ENCODE measurements at places on chromosomes 7 and 10.

DNA sequence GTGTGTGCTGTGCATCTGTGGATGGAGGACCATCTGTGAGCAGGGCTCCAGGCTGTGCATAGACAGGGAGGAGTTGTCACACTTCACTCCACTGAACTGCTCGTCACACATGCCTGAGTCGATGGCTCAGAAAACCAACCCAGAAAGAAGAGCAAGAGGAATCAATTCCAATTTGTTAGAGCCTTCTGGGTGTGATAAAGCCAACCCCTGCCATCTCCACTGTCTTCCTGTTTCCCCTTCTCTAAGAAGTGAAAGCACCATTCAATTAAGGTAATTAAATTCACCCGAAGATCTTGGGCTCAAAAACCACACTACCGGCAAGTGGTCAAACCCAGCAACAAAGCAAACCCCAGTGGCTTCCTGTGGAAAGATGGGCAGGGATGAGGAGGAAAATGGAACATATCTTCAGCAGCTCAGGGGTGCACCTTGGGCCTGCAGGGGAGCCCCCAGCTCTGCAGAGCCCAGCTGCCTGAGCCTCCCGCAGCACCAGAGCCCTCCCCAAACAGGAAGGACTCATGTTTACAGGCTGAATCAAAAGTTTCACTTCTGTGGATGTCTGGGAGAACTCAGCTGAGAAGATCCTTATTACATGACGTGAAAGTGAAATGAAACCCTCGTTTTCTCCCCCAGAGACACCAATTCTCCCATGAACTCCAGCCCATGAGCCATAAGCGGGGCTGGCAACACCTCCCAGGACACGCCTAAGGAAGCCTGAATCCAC is 10.9 kb downstream of the C10orf71 start:
- DNase-seq, result no peak
- H3K27me3 ChIP-seq, result no peaks in the 10 kb centered on the region
- no peaks in the 10 kb centered on the region for H3K36me3 ChIP-seq
- H3K4me3 ChIP-seq, result no peak overlapping the region
- H3K4me1 ChIP-seq, result no peaks in the 10 kb centered on the region

- H3K4me1 ChIP-seq, result no peaks in the 10 kb centered on the region
- no peaks in the 10 kb centered on the region for H3K36me3 ChIP-seq
- no peak overlapping the region for H3K27ac ChIP-seq
- no peaks in the 10 kb centered on the region for H3K27me3 ChIP-seq
- no peak overlapping the region for H3K4me3 ChIP-seq
These were observed 44.2 kb downstream of the JMJD1C start for GRCh38 chr10:63421591-63421990.

GRCh38 chr7:1532456-1533254 is 2.2 kb downstream of the MAFK start:
- H3K36me3 ChIP-seq, result no peaks in the 10 kb centered on the region
- DNase-seq, result no peak

DNA sequence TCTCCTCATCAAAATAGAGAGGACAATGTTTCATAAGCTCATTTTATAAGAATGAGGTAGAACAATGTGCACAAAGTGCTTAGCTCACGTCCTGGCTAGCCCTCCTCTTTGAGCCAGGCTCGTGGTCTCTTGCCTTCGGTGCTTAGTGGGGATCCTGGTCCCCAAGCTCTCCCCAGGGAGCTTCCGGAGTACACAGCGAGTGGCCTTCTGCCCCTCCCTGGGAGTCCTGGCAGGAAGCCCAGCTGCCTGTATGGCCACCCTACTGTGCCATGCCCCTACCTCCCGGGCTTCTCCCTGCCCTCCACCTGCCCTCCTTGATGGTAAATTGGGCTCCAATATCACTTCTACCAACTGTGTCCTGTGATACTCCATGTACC is 868 bp downstream of the MYO1G start:
- H3K36me3 ChIP-seq, result peaks cover 1% of the 10 kb centered on the region
- H3K27ac ChIP-seq, result no peak overlapping the region
- H3K4me1 ChIP-seq, result peaks cover 23% of the 10 kb centered on the region
- H3K4me3 ChIP-seq, result no peak overlapping the region

GRCh38 chr7:19554581-19554980 is 154.3 kb downstream of the POLR1F start:
- no peaks in the 10 kb centered on the region for H3K36me3 ChIP-seq
- no peak overlapping the region for H3K4me3 ChIP-seq

- DNase-seq, result no peak
- no peak overlapping the region for H3K27ac ChIP-seq
- H3K27me3 ChIP-seq, result peaks cover 3% of the 10 kb centered on the region
These were observed 74.6 kb downstream of the WDFY4 start for GRCh38 chr10:48759113-48759901.

- H3K27ac ChIP-seq, result no peak overlapping the region
- no peaks in the 10 kb centered on the region for H3K27me3 ChIP-seq
- no peak overlapping the region for H3K4me3 ChIP-seq
- peaks cover 6% of the 10 kb centered on the region for H3K36me3 ChIP-seq
- DNase-seq, result peak; percentile 73
These were observed 15.6 kb upstream of the PBLD start for GRCh38 chr10:68348265-68348741.

GRCh38 chr7:51240868-51241267 is 75.7 kb downstream of the COBL start:
- H3K36me3 ChIP-seq, result peaks cover 1% of the 10 kb centered on the region
- H3K4me1 ChIP-seq, result peaks cover 45% of the 10 kb centered on the region
- no peaks in the 10 kb centered on the region for H3K27me3 ChIP-seq
- no peak overlapping the region for H3K4me3 ChIP-seq
- no peak for DNase-seq
- H3K27ac ChIP-seq, result no peak overlapping the region

DNA sequence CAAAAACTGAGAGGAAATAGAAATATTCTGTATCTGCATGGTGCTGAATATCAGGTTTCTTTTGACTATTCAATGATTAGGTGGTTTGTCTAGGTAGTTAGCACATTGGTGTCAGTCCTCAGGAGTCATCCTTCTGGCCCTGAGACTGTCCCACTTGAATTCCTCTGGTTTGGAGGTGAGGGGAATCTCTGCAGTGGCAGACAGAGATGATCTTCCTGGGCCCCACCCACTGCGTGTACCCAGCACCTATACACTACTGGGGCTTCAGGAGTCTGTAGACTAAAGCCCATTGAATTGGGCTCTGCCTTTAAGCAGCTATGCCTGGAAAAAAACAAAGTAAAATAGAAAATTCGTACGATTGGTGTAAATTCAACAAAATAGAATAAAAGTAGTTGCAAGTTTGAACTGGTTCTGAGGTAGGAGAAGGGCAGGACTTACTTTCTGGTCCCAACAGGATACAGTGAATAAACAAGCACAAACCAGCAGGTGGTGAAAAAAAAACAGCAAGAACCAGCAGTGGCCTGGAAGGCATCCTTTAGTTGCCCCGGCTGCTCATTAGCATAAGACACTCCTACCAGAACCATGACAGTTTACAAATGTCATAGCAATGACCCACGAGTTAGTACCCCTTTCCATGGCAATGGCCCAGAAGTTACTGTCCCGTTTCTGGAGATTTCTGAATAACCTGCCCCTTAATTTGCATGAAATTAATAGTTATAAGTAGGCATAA is 1.7 kb downstream of the LIPM start:
- no peaks in the 10 kb centered on the region for H3K4me1 ChIP-seq
- H3K27me3 ChIP-seq, result no peaks in the 10 kb centered on the region
- H3K4me3 ChIP-seq, result no peak overlapping the region
- H3K36me3 ChIP-seq, result no peaks in the 10 kb centered on the region

Data from Caco-2 (cell line).